ENCODE measurements at places on chromosomes 2 and 18. TPM values are rescaled to one million over a fixed set of nuclear protein-coding genes. Genes with fewer than 3 reads are reported as not detected.

Gene SCG2
- total RNA-seq, result 0.19 TPM

Gene ADAM23
- 61.2 TPM for total RNA-seq

Gene UNC80
- total RNA-seq, result 0.03 TPM

Gene SNTG2
- total RNA-seq, result 0.47 TPM

Gene LAMA1
- not detected for total RNA-seq

Gene NAT8
- total RNA-seq, result not detected

Gene ABCG8
- not detected for total RNA-seq

Gene MSGN1
- not detected for total RNA-seq

Gene RGPD3
- total RNA-seq, result not detected

Gene IL36RN
- not detected for total RNA-seq

Gene KLHL30
- total RNA-seq, result 17.3 TPM

GRCh38 chr18:45399643-45400042 lies 215.6 kb upstream of the SLC14A2 start:
- DNase-seq, result peak; percentile 45
- no peak overlapping the region for H3K27ac ChIP-seq
- H3K36me3 ChIP-seq, result no peaks in the 10 kb centered on the region
- peaks cover 7% of the 10 kb centered on the region for H3K4me1 ChIP-seq

- H3K4me1 ChIP-seq, result no peaks in the 10 kb centered on the region
- no peaks in the 10 kb centered on the region for H3K36me3 ChIP-seq
- no peak overlapping the region for H3K4me3 ChIP-seq
- H3K27me3 ChIP-seq, result peaks cover 41% of the 10 kb centered on the region
These were observed 290.8 kb upstream of the MYT1L start for GRCh38 chr2:2621855-2622254.

GRCh38 chr2:233416706-233417105 lies 62.4 kb downstream of the DGKD start:
- no peak overlapping the region for H3K4me3 ChIP-seq
- peak overlapping the region; percentile 80 for H3K27ac ChIP-seq
- no peak for DNase-seq
- no peaks in the 10 kb centered on the region for H3K36me3 ChIP-seq
- H3K4me1 ChIP-seq, result peaks cover 71% of the 10 kb centered on the region
- no peaks in the 10 kb centered on the region for H3K27me3 ChIP-seq

GRCh38 chr2:161771148-161771547 lies 146.9 kb downstream of the SLC4A10 start:
- H3K36me3 ChIP-seq, result no peaks in the 10 kb centered on the region
- no peaks in the 10 kb centered on the region for H3K4me1 ChIP-seq
- no peak for DNase-seq
- no peak overlapping the region for H3K27ac ChIP-seq
- no peaks in the 10 kb centered on the region for H3K27me3 ChIP-seq

DNA sequence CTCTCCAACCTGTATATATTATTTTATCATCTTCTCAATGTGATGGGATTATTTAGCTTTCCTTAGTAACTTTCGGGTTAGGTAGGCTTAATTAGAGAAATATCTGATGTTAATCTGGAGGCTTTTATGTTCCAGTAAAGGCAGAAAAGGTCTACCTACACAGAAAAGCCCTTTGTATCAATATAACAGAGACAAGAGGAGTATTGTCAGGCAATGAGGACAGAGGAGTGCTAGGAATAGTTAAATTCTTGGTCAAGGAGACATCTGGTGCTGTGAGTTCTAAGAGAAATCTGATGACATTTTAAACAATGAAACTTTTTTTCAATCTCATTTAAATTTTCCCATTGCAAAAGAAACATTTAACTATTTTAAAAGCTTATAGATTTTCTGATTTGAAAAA lies 36.1 kb downstream of the DPP4 start:
- no peak overlapping the region for H3K27ac ChIP-seq
- H3K4me3 ChIP-seq, result no peak overlapping the region
- H3K36me3 ChIP-seq, result peaks cover 5% of the 10 kb centered on the region
- no peaks in the 10 kb centered on the region for H3K27me3 ChIP-seq

- no peaks in the 10 kb centered on the region for H3K27me3 ChIP-seq
- H3K4me3 ChIP-seq, result no peak overlapping the region
- H3K27ac ChIP-seq, result no peak overlapping the region
- no peaks in the 10 kb centered on the region for H3K36me3 ChIP-seq
- H3K4me1 ChIP-seq, result peaks cover 4% of the 10 kb centered on the region
These were observed 491.2 kb downstream of the PIK3C3 start for GRCh38 chr18:42446195-42446594.

- DNase-seq, result no peak
- no peak overlapping the region for H3K4me3 ChIP-seq
- no peaks in the 10 kb centered on the region for H3K36me3 ChIP-seq
- H3K4me1 ChIP-seq, result no peaks in the 10 kb centered on the region
- H3K27ac ChIP-seq, result no peak overlapping the region
- peaks cover 4% of the 10 kb centered on the region for H3K27me3 ChIP-seq
These were observed 31.7 kb downstream of the HRH4 start for GRCh38 chr18:24491927-24492834.

DNA sequence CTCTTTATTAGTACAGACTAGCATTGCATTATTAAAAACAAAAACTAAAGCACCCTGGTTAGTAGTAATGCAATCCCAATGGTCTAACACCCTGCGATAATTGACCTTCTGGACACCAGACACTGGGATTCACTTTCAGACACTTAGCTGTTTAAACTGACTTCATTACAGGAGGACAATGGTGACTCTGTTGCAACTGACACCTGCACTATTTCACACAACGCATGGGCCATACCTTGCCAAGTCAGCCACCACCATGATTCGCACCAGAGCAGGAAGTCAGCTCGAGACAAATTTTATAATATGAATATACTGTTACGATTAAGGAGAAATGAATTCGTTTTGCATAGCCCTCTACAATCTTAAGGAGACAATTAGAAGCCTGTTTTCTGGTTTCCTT lies 150.7 kb downstream of the MEIS1 start:
- peaks cover 8% of the 10 kb centered on the region for H3K4me1 ChIP-seq
- no peak for DNase-seq
- H3K4me3 ChIP-seq, result no peak overlapping the region
- H3K36me3 ChIP-seq, result no peaks in the 10 kb centered on the region
- H3K27me3 ChIP-seq, result peaks cover 78% of the 10 kb centered on the region

GRCh38 chr2:121689356-121689755 lies 40.1 kb upstream of the CLASP1 start:
- no peak for DNase-seq
- H3K36me3 ChIP-seq, result no peaks in the 10 kb centered on the region
- no peak overlapping the region for H3K27ac ChIP-seq
- no peak overlapping the region for H3K4me3 ChIP-seq

GRCh38 chr2:158513841-158514240 lies 57.1 kb downstream of the PKP4 start:
- H3K36me3 ChIP-seq, result peaks cover 4% of the 10 kb centered on the region
- peaks cover 26% of the 10 kb centered on the region for H3K4me1 ChIP-seq
- no peaks in the 10 kb centered on the region for H3K27me3 ChIP-seq
- H3K4me3 ChIP-seq, result no peak overlapping the region

GRCh38 chr18:45771587-45772480 lies 47.9 kb downstream of the SLC14A1 start:
- no peak for DNase-seq
- no peak overlapping the region for H3K4me3 ChIP-seq
- H3K27ac ChIP-seq, result no peak overlapping the region
- H3K4me1 ChIP-seq, result peaks cover 14% of the 10 kb centered on the region

GRCh38 chr2:165624470-165624800 lies 154.9 kb downstream of the CSRNP3 start:
- no peaks in the 10 kb centered on the region for H3K27me3 ChIP-seq
- no peak overlapping the region for H3K4me3 ChIP-seq
- H3K36me3 ChIP-seq, result no peaks in the 10 kb centered on the region
- no peak for DNase-seq
- no peak overlapping the region for H3K27ac ChIP-seq

DNA sequence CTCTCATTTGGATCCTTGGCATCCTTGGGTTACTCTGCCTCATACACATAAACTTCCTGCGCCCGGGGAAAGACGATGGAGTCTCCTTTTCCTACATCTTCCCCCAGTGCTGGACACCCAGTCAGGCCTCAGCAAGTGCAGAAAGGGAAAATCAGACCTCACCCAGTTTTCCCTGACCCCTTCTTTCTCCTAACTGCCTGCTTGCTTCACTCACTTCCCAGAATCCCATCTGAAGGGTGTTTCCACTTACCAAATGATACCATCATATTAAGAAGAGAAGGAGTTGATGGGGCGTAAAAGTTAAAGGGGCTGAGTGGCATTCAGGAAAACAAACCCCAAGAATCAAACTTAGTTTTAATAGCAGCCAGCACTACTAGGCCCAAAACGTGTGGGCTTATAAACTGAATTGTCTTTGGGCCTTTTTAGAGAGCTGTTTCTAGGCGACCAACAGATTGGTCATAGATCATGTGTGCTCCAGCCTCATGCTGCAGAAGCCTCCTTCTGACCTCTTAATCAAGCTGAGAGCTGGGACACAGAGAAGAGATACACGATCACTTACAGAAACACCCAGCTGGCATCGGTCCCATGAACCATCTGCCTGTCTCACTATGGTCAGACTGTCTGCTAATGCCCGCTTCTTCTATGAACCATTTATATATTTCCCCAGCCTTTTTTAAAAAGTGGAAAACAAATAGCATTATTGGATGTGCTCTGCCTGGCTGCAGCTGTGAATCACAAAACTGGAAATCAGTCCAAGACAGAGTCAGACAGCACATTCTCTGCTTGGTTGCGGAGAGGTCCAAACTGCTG lies 165.7 kb upstream of the SLC14A2 start:
- no peak overlapping the region for H3K4me3 ChIP-seq
- H3K4me1 ChIP-seq, result peaks cover 4% of the 10 kb centered on the region
- peak; percentile 58 for DNase-seq
- H3K27me3 ChIP-seq, result peaks cover 5% of the 10 kb centered on the region
- H3K27ac ChIP-seq, result peak overlapping the region; percentile 67

GRCh38 chr2:625415-626333 lies 51.5 kb downstream of the TMEM18 start:
- no peaks in the 10 kb centered on the region for H3K36me3 ChIP-seq
- H3K4me3 ChIP-seq, result no peak overlapping the region
- H3K27me3 ChIP-seq, result peaks cover 40% of the 10 kb centered on the region
- H3K27ac ChIP-seq, result no peak overlapping the region
- DNase-seq, result no peak

DNA sequence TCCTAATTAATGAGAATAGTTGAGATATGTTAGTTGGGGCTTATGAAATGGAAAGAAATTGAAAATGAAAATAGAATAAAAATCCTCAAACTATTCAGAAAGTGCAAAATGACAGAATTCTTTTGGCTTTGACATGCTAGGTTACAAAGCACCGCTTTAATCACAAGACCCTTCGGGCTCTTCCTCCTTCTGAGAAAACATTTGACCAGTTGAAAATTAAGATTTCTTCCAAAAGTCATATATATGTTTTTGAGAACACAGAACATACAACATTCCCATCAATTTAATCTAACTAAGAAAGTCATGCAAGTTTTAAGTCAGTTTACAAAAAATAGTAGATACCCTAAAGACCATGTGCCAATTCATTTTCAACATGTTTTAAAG lies 2.2 kb upstream of the SLC40A1 start:
- H3K4me3 ChIP-seq, result no peak overlapping the region
- DNase-seq, result no peak
- H3K27ac ChIP-seq, result peak overlapping the region; percentile 99
- H3K36me3 ChIP-seq, result no peaks in the 10 kb centered on the region
- H3K4me1 ChIP-seq, result peaks cover 42% of the 10 kb centered on the region
- H3K27me3 ChIP-seq, result no peaks in the 10 kb centered on the region

DNA sequence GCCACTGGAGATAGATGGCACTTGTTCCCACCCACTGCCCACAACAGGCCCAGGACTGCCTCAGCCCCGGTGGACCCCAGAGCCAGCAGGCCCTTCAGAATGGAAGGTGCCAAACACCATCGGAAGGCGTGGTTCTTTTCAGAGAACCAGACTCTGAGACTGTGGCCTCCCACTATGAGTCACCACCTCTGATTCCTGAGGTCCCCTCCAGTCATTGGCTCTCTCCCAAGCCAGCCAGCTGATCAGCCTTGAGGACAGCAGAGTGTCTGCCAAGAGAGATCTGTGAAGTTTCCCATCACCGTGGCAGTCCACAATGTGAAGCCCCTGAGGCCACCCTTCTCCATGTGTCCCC lies 10.4 kb upstream of the MAP3K2 start:
- peak; percentile 76 for DNase-seq
- H3K4me3 ChIP-seq, result no peak overlapping the region
- peaks cover 12% of the 10 kb centered on the region for H3K4me1 ChIP-seq
- H3K27ac ChIP-seq, result peak overlapping the region; percentile 19
- H3K27me3 ChIP-seq, result no peaks in the 10 kb centered on the region

GRCh38 chr2:166411473-166412230 lies 35.9 kb upstream of the SCN9A start:
- H3K27me3 ChIP-seq, result no peaks in the 10 kb centered on the region
- no peaks in the 10 kb centered on the region for H3K36me3 ChIP-seq
- peaks cover 4% of the 10 kb centered on the region for H3K4me1 ChIP-seq
- no peak overlapping the region for H3K27ac ChIP-seq
- no peak overlapping the region for H3K4me3 ChIP-seq

- no peak overlapping the region for H3K27ac ChIP-seq
- H3K4me1 ChIP-seq, result peaks cover 29% of the 10 kb centered on the region
- H3K27me3 ChIP-seq, result no peaks in the 10 kb centered on the region
- no peaks in the 10 kb centered on the region for H3K36me3 ChIP-seq
- no peak overlapping the region for H3K4me3 ChIP-seq
- no peak for DNase-seq
These were observed 489.5 kb downstream of the TNS1 start for GRCh38 chr2:217513258-217513657.

GRCh38 chr2:78476619-78477229 lies 548.8 kb upstream of the REG3G start:
- no peaks in the 10 kb centered on the region for H3K27me3 ChIP-seq
- no peaks in the 10 kb centered on the region for H3K36me3 ChIP-seq
- no peak for DNase-seq
- H3K4me1 ChIP-seq, result no peaks in the 10 kb centered on the region
- no peak overlapping the region for H3K27ac ChIP-seq

GRCh38 chr18:22974001-22974400 lies 40.9 kb downstream of the RBBP8 start:
- no peaks in the 10 kb centered on the region for H3K4me1 ChIP-seq
- no peak for DNase-seq
- H3K36me3 ChIP-seq, result peaks cover 4% of the 10 kb centered on the region
- no peak overlapping the region for H3K27ac ChIP-seq
- H3K27me3 ChIP-seq, result no peaks in the 10 kb centered on the region
- no peak overlapping the region for H3K4me3 ChIP-seq

GRCh38 chr2:33205693-33206434 lies 259.1 kb downstream of the LTBP1 start:
- no peak overlapping the region for H3K4me3 ChIP-seq
- peaks cover 26% of the 10 kb centered on the region for H3K4me1 ChIP-seq
- H3K27ac ChIP-seq, result no peak overlapping the region
- DNase-seq, result no peak

DNA sequence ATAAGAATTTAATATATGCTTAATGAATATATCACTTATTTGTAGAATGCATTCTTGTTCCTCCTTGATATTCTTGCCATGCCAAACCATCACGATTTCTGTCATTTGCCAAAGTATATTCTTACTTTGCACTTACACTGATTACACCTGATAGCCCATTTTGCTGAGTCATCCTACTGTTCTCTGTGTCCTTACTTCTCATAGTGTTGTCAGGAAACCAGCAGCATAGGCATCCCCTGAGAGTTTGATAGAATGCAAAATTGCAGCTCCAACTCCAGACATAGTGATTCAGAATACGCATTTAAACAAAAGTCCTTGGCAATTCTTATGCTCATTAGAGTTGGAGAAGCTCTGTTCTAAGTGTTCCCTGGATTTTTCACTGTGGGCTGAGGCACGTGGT lies 687.1 kb downstream of the DPP10 start:
- H3K36me3 ChIP-seq, result no peaks in the 10 kb centered on the region
- H3K27ac ChIP-seq, result no peak overlapping the region
- no peak for DNase-seq
- H3K4me3 ChIP-seq, result no peak overlapping the region
- no peaks in the 10 kb centered on the region for H3K4me1 ChIP-seq

GRCh38 chr18:61991201-61991600 lies 98.4 kb upstream of the RNF152 start:
- H3K4me3 ChIP-seq, result no peak overlapping the region
- no peak for DNase-seq
- H3K36me3 ChIP-seq, result no peaks in the 10 kb centered on the region
- no peaks in the 10 kb centered on the region for H3K27me3 ChIP-seq
